ENCODE measurements at places on chromosomes 3 and 15. TPM values are rescaled to one million over a fixed set of nuclear protein-coding genes. Genes with fewer than 3 reads are reported as not detected.

The PLAAT1 gene
- total RNA-seq: 1.8 TPM

The ALPK3 gene
- 1.0 TPM for total RNA-seq

The NSUN3 gene
- total RNA-seq: 9.9 TPM

DNA sequence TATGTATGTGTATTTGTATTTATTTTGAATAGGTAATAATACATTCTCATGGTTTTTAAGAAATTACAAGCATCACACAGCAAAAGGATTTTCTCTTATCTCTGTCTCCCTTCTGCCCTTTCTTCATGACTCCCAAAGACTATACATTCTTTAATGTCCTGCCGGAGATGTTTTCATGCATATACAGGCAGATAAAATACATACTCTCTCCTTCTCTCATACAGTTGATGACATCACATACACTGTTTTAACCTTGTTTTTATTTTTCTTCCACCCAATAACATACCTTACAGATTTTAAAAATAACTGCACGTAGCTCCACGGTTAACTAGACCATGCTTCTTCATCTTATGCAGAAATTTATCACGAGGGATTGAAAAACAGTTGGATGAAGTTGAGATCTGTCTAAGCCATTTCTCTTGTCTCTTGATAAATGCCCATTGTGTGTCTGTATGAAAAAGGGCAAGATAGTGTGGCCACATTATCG lies 249.8 kb downstream of the EDEM1 start:
- H3K4me1 ChIP-seq: no peaks in the 10 kb centered on the region
- no peaks in the 10 kb centered on the region for H3K27me3 ChIP-seq
- H3K27ac ChIP-seq: no peak overlapping the region
- H3K4me3 ChIP-seq: no peak overlapping the region
- H3K36me3 ChIP-seq: no peaks in the 10 kb centered on the region

- H3K4me3 ChIP-seq: peak overlapping the region; percentile 94
- H3K27ac ChIP-seq: no peak overlapping the region
Measured at GRCh38 chr15:68228143-68228970, 1.2 kb downstream of the CLN6 start.

GRCh38 chr15:80948651-80949292 lies 40.8 kb downstream of the MESD start:
- no peaks in the 10 kb centered on the region for H3K4me1 ChIP-seq
- no peak for DNase-seq
- no peaks in the 10 kb centered on the region for H3K27me3 ChIP-seq
- no peak overlapping the region for H3K27ac ChIP-seq

DNA sequence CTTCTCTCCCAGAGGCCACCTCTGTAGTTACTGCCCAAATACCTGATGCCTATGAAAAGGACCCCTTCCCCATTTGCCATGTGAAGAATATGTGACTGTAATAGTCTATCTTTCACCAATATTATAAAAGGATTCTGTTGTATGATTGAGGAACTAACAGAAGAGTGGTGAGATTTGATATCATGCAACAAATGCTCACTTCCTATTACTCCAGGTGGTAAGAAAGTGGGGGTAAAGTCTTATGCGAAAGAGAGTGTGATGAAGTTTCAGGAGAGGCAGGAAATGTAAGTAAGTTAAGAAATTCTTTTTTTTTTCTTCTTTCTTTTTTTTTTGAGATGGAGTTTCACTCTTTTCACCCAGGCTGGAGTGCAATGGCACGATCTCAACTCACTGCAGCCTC lies 24.4 kb upstream of the RAP2B start:
- H3K4me3 ChIP-seq: no peak overlapping the region
- DNase-seq: no peak
- H3K27me3 ChIP-seq: no peaks in the 10 kb centered on the region
- H3K36me3 ChIP-seq: no peaks in the 10 kb centered on the region
- no peaks in the 10 kb centered on the region for H3K4me1 ChIP-seq

DNA sequence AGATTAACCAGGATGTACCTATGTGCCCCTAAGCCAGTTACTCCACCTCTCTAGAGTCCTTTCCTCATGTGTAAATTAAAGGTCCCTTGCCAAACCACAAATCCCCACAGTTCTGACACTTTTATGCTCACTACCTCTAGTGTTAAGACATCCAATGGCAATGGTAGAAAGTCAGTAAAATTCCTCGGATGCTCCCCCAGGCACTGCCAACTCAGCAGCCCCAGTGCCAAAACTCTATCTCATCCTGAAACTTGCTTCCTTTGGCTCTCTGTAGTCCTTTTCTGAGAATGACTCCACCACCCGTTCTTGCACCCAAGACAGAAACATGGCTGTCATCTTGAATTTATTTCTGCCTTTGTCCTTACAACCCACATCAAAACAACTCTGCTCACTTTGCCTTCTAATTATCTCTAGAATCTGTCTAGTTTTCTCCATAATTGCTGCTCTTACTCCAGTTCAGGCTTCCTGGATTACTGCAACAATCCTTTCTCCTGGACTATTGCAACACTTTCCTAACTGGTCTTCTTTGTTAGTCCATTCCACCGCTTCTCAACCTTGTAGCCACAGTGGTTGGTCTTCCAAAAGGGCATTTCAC lies 41.6 kb downstream of the MB21D2 start:
- DNase-seq: no peak
- no peaks in the 10 kb centered on the region for H3K27me3 ChIP-seq
- no peaks in the 10 kb centered on the region for H3K36me3 ChIP-seq

DNA sequence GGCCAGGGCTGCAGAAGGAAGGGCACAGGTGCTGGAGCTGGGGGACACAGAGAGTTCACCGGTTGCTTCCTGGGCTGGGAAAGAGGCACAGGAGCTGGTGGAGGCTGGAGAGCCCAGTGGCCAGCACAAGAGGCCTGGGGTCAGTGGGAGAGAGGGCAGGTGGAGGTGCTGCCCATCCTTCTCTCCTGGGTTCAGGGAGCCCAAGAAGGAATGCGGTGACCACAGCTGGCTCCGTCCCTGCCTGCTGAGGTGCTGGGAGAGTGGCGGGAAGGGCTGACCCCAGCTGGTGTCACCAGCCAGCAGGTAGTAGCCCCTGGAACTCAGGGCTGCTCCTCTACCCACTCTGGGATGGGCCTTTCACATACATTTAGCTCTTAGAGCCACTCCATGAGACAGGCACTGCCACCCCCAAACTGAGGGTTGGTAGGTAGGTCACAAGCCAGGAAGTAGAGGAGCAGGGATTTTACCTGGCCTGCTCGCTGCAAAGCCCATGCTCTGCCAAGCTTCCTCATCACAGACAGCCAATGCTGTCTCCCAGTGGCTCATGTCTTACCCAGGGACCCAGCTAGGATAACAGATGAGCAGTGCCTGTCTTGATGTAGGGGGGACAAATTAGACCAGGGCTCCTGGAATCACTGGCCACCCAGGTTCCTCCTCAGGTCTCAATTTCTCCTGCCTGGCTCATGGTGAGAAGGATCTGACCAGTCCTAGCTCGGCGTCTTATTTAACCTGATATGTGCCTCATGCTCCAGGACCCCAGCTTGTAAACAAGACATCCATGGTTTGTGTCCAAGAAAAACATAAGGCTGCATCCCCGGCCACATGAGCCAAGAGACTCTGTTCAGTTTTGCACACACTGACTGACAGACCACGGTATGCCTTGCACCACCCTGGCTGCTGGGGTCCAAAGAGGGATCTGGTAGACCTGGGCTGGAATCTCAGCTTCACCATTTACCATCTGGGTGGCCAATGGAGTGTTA lies 119.2 kb downstream of the CORO2B start:
- no peak overlapping the region for H3K27ac ChIP-seq
- H3K4me1 ChIP-seq: peaks cover 7% of the 10 kb centered on the region
- no peak overlapping the region for H3K4me3 ChIP-seq
- no peaks in the 10 kb centered on the region for H3K36me3 ChIP-seq

DNA sequence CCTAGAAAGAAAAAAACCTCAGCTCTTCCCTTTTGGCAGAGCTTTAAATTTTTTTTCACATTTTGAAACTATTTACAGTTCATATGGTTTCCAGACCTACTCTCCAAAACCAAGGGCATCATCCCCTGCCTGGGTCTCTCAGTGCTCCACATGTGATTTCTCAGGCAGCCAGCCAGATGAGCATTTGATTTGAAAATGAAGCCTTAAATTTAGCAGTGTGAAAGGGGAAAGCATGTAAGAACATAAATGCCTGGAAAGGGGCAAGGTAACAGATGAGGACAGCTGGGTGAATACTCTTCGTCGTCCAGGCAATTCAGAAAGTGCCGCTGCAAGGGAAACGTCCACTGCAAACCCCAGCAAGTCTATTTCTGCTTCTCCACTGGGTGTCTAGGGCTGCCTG lies 94.8 kb downstream of the ATP8B4 start:
- peak; percentile 28 for DNase-seq
- no peaks in the 10 kb centered on the region for H3K27me3 ChIP-seq
- no peaks in the 10 kb centered on the region for H3K36me3 ChIP-seq
- no peak overlapping the region for H3K27ac ChIP-seq
- no peak overlapping the region for H3K4me3 ChIP-seq
- peaks cover 2% of the 10 kb centered on the region for H3K4me1 ChIP-seq

DNA sequence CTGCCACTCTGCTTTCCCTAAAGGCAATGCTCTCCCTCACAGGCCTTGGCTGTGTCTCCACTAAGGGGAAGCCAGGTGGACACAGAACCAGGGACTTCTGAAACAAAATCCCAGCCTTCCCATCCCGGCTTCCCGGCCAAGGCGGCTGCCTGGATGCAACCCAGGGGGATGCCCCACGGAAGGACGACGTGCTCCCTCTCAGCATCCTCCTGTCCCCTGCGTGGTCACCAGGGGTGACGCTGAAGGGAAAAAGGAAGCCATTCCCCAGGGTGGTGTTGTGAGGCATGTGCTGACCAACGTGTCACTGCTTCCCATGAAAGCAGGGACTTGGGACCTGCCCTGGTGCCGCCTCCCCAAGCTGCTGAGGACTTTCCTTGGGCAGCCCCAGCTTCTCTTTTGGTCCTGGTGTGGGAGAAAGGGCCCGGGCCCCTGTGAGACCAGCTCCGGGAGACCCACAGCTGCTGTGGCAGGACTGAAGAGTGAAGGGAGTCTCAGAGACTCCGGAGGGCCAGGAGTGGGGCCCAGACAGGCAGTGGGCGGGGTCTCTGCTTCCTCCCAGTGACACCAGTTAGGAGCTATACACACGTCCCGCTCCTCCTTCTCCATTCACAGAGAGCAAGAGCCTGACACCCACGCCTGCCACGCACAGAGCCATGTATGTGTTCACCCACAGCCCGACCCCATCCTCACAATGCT lies 139.2 kb downstream of the NUP210 start:
- H3K36me3 ChIP-seq: no peaks in the 10 kb centered on the region
- no peak overlapping the region for H3K4me3 ChIP-seq
- H3K27me3 ChIP-seq: peaks cover 2% of the 10 kb centered on the region
- DNase-seq: no peak

- H3K27me3 ChIP-seq: no peaks in the 10 kb centered on the region
- no peak overlapping the region for H3K4me3 ChIP-seq
- no peaks in the 10 kb centered on the region for H3K36me3 ChIP-seq
Measured at GRCh38 chr15:65518633-65519285, 1.3 kb upstream of the DPP8 start.

DNA sequence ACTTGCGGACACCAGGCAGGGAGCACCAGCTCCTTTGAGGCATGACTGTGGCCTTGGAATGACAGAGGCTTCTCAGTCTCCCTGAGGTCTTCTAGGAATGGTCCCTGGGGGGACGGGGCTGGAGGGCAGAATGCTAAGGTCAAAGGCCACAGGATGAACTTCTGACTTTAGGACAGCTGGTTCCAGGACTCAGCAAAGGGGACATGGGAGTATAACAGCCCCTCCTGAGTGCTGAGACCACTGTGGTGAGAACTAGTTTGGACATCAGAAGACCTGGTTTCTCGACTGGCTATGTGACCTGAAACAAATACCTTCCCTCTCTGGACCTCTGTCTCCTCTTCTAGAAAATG lies 17.8 kb downstream of the ITGA11 start:
- DNase-seq: no peak
- H3K27ac ChIP-seq: no peak overlapping the region
- H3K4me1 ChIP-seq: peaks cover 15% of the 10 kb centered on the region
- no peaks in the 10 kb centered on the region for H3K27me3 ChIP-seq
- H3K36me3 ChIP-seq: no peaks in the 10 kb centered on the region

GRCh38 chr3:77868725-77869124 lies 828.8 kb downstream of the ROBO2 start:
- no peaks in the 10 kb centered on the region for H3K4me1 ChIP-seq
- no peak overlapping the region for H3K4me3 ChIP-seq
- H3K27me3 ChIP-seq: no peaks in the 10 kb centered on the region
- no peak overlapping the region for H3K27ac ChIP-seq
- no peak for DNase-seq

DNA sequence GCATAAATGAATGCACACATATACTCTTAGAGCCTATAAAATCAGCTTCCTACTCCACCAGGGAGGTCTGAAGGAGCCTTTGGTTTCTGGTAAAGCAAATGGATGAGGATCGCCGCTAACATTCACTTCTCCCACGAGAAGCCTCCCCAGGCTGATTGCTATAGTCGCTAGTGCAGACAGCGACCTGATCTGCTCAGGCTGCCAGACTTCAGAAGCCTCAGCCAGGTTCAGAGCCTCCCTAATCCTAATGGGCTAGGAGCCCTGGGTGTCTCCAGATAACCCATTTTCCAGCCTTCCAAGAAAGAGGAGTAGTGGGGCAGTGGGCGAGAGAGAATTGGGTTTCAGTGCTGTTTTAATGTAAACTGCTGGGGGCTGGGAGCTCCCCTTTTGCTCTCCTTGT lies 35.4 kb downstream of the TPM1 start:
- peaks cover 10% of the 10 kb centered on the region for H3K4me1 ChIP-seq
- H3K27ac ChIP-seq: no peak overlapping the region
- no peak for DNase-seq
- H3K36me3 ChIP-seq: no peaks in the 10 kb centered on the region
- no peak overlapping the region for H3K4me3 ChIP-seq

- no peaks in the 10 kb centered on the region for H3K36me3 ChIP-seq
- H3K4me1 ChIP-seq: no peaks in the 10 kb centered on the region
- no peak overlapping the region for H3K4me3 ChIP-seq
- no peak for DNase-seq
- no peaks in the 10 kb centered on the region for H3K27me3 ChIP-seq
Measured at GRCh38 chr3:192844836-192845525, 72.7 kb downstream of the MB21D2 start.
